Stimulated activated CD8-positive, alpha-beta memory T cell treated with anti-CD3 and anti-CD28 coated beads, Interleukin-7, amount 100 ng/mL, for 24 hours (primary cell): ENCODE measurements at places on chromosomes 2 and 18.

GRCh38 chr2:119158563-119159347, at the start of gene C1QL2:
C1QL2 (minus strand) TSS chr2:119158751; CDS start chr2:119158269, 482 bp downstream.
- DNase-seq = no peak

GRCh38 chr18:62128157-62128556, 58.7 kb downstream of the PIGN start:
- no peak for DNase-seq

GRCh38 chr2:219709331-219709761, 81.9 kb downstream of the SLC4A3 start:
- DNase-seq = no peak

- DNase-seq = no peak
Observed at GRCh38 chr18:49843131-49843530, 29.8 kb upstream of the ACAA2 start.

- no peak for DNase-seq
Observed at GRCh38 chr2:117820444-117820843, 6.0 kb downstream of the DDX18 start.

GRCh38 chr2:135317375-135317774, 213.6 kb downstream of the ZRANB3 start:
- DNase-seq = no peak

GRCh38 chr2:237057893-237058300, 27.8 kb upstream of the COPS8 start:
- DNase-seq = no peak

- DNase-seq = no peak
Observed at GRCh38 chr18:68705119-68705518, 9.8 kb downstream of the TMX3 start.

DNA sequence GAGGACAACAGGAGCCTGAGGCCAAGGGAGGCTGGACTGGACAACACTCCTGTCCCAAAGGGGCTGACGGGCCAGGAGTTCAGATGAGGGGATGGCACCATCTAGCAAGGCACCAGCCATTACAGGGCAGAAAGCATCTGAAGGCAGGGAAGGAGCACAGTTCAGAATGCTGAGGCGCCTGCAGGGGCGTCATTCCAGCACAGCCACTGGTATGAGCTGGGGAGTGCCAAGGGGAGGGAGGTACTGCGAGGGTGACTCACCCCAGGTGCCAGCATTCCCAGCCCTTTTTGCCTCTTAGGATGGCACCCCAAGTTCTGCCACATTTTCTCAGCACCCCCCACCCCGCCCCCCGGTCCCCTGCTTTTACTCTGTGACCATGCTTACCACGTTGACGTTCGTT, 129.8 kb upstream of the EPAS1 start:
- no peak for DNase-seq

- no peak for DNase-seq
Observed at GRCh38 chr2:3466482-3466863, 52.9 kb downstream of the ADI1 start.

GRCh38 chr2:1886405-1886992, 142.2 kb upstream of the PXDN start:
- peak; percentile 11 for DNase-seq

DNA sequence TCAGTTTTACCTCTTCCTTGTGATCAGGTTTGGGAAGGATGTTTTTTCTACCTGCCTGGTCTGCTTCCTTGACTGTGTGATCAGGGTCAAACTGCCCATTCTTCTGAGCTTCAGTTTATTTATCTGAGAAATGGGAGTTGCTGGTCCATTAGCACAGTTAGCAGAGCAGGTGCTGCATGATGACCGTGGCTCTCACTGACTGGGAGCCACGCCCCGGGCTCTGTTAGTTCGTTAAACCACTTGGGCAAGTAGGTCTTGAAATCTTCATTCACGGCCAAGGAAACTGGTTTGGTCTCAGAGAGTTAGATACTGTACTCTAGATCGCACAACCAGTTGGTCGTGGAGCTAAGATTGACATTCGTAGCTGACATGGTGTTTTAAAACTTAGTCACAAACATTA, 41.7 kb downstream of the INPP5D start:
- no peak for DNase-seq

- DNase-seq = no peak
Observed at GRCh38 chr2:59296279-59296678, 1055.2 kb upstream of the FANCL start.

DNA sequence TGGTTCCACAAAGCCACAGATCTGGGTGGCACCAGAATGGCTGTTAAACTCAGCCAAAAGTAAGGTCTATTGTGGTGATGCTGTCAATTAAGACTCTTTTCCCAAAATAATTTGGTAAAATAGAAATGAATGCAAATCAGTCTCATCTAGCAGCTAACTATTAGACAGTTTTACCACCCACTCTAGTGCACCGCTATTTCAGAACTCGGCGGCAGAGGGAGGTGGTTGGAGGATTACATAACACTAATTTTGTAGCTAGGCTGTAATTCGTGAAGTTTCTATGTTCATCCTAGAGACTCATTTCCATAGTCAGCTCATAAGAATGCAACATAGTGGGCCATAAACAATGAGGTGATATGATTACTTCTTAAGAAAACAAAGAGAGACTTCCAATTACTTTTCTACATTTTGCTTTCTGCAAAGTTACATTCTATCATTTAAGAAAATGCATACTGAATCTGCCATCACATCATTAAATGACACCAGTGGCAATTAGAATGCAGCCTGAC, 413.8 kb downstream of the FBXO15 start:
- no peak for DNase-seq

DNA sequence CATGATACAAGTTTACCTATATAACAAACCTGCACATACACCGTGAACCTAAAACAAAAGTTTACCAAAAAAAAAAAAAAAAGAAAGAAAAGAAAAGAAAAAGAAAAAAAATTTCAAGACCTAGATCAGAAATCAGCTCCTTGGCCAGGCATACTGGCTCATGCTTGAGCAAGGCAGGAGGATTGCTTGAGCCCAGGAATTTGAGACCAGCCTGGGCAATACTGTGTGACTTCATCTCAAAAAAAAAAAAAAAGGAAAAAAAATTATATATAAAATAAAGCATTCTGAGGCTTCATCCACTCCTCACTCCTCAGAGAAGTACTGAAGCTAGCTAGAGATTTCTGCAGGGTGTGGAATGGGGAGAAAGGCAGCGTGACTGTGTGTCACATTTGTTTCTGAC, 11.8 kb upstream of the PROC start:
- no peak for DNase-seq

GRCh38 chr2:169329688-169330554, 32.4 kb downstream of the LRP2 start:
- DNase-seq = no peak

DNA sequence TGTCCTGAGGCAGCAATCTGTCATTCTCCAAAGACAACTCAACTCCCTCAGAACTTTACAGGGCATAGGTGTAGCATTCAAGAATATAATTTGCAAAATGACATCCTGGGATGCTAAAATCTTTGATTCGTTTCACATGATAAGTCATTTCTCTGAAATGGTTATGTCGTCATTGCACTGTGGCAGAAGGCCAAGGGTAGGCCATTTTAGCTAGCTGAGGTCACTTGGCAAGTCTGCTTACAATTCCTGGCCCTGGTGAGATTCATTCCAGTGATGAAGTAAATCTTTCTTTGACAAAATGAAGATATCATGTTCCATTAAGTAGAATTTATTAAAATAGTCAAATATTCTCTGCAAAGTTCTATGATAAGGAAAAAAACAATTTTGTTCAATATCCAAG, 1410.3 kb upstream of the LRRTM1 start:
- no peak for DNase-seq

DNA sequence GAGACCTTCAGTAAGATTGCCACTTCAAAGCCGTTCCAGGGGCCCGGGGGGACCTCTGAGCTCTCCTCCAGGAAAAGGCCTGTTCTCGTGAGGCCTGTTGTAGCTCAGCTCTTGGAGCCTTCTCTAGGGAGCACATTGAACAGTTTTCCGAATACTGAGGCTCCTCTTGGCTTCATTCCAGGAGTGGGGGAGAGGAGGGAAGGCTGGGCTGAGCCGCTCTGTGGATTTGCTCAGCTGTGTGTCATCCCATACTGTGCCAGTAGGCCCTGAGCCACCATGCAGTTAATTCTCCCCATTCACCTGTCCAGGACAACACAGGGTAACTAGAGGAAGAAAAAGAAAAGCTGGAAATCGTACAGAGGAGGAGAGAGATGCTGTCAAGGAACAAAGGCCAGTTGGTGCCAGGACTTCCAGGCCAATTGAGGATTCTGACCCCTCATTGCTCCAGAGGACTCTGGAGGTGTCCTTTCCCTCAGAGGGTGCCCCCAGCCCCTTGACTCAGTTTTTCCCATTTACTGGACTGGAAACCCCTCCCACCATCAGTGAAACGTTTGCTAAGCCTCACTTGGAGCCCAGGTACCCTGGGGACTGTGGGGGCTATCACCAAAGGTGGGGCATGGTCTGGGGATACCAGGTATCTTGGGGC, 41.4 kb downstream of the HS1BP3 start:
- no peak for DNase-seq

GRCh38 chr2:227606476-227606875, 7.8 kb downstream of the SCYGR2 start:
- DNase-seq = no peak

DNA sequence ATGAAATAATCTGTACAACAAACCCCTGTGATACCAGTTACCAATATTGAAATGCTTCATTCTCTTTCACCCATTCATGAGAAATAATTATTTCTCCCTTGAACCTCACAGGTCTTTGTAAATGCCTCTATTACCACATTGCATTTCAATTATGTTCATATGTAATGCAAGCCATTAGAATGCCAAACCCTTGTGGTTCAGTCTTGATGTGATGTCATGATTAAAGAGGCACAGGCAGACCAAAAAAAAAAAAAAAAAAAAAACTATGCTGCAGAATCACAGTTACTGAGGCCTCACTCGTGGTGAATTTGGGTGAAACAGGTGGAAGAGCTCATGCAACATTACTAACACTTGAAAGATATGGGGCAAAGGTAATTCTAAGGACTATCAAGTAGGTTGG, 9.4 kb upstream of the EPG5 start:
- DNase-seq = no peak

DNA sequence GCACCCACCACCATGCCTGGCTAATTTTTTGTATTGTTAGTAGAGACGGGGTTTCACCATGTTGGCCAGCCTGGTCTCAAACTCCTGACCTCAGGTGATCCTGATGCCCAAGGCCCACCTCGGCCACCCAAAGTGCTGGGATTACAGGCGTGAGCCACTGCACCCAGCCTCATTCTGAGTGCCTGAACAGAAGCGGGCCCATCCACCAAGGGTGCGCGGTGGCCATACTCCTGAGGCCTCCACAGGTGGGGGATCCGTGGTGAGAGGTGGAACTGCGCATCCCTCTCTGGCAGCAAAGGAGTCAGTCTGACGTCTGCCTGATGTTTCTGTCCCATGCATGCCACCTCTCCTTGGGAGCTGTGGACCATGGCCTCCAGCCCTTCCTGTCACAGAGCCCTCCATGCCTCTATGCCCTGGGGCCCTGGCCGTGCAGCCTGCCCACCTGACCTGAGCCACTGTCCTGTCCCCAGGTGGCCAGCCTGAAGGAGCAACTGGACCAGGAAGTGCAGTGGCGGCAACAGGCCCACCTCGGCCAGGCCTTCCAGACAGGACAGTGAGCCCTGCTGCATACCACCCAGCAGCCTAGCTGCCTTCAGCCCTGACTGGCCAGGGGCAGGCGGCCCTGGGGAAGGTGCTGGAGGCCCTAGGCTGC, 7.6 kb upstream of the SNED1 start:
- no peak for DNase-seq

GRCh38 chr2:89851583-89851905, 1160.1 kb downstream of the RPIA start:
- DNase-seq = no peak

- no peak for DNase-seq
Observed at GRCh38 chr2:188042412-188042811, 249.3 kb upstream of the GULP1 start.

GRCh38 chr2:128452536-128453530, 134.2 kb upstream of the HS6ST1 start:
- DNase-seq = no peak

DNA sequence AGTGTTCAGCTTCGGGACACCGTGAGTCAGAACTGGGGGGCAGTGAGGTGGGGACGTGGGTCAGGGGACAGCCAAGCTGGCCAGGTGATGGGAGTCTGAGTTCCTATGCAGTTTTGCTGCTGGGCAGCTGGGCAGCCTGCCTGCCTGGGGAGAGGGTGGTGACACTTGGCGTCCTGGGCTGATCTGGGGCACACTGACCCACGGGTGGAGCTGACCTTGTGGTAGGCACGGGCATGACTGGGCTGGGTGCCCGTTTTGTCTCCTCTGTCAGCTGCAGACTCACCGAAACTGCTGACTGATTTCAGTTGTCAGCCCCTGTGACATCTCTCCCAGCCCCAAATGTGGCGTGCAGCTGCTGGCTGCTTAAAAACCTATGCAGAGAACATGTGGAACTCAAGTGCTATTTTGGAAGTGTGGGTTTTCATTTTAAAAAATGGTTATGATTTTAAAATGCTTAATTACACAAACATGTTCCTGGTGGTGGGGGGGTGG, 32.6 kb upstream of the E2F6 start:
- DNase-seq = no peak

DNA sequence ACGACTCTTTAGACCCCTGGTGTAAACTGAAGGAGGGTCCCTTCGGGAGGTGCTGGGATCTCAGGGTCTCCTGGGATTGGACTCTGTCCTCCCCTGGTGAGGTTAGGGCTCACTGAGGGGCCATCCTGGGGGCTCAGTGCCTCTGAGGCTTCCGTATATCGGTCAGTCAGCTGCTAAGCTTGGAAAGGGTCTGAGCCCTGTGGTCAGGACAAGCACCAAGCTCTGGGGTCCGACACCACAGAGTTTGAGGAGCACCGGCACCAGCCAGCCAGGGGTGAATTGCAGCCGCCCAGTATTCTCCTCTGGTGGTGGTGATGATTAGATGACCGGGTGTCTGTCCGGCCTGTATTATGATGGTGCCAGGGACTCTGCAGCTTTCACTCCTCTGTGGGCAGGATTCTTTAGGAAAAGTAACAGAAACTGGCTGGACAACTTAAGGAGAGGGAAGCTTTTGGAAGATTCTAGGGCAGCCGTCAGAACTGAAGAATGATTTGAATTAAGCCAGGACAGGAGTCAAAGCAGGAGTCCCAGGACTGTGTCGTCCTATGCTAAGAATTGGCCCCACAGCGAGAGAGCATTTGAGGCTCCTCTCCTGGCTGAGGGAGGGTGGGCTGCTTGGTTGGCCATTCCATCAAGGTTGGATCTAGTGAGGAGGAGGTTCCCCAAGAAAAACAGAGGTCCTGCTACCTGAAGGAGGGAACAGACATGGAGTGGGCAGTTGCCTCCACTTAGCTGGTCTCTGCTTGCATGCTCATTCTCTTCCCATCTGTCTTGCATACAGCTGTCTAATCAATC, 158.6 kb upstream of the HS6ST1 start:
- no peak for DNase-seq

GRCh38 chr18:3114451-3114850, 101.5 kb upstream of the LPIN2 start:
- DNase-seq = no peak
